Liver (tissue), 10 donors: ENCODE measurements at places on chromosomes 13 and 19.

DNA sequence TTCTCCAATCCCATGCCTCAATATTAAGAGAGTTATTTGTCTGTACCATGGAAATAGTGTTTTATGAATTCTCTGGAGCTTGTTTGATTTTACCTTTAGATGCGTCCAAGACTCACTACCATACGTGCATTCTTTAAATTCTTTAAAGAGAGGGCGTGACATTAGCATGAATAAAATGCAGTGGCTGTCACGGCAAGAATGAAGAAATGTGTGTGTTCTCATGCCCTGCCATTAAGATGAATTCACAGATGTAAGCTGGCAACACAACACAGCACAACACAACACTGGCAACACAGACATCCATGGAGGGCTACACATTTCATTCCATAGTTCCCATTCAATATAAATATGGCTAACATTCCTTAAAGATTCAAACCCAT lies 213.4 kb downstream of the ENOX1 start:
- DNase-seq = no peak

DNA sequence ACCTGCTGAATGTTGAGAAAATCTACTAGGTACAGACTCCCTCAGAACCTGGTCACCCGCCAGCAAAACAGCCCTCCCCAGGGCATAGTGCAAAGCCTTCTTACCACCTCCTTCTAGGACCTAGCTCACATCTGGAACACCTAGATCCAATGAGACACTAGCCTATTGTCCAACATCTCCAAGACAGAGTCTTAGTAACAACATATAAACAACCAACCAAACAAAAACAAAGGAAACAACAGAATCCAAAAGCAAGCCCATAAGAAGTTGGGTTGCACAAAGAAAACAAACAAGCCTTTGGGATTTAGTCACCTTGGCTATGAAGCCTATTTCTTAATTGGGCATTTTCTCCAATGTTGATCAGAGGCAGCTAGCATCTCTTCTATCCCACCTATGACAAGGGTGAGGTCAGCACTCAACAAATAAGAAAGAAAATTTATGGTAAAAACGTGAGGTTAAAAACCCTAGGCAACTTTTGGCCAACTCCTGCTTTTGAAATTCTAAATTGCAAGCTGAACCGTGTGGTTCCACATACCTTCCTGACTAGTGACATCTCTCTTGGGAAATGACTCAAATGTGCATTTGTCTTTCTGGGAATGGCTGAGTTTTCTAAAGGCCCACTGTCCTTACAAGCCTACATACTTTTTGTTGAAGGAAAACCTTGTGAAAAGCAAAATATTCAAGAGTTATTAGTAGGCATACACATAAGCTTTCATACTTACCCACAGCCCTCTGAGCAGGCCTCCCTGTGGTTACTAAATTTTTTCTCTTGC lies 66.7 kb downstream of the FAM216B start:
- no peak for DNase-seq

DNA sequence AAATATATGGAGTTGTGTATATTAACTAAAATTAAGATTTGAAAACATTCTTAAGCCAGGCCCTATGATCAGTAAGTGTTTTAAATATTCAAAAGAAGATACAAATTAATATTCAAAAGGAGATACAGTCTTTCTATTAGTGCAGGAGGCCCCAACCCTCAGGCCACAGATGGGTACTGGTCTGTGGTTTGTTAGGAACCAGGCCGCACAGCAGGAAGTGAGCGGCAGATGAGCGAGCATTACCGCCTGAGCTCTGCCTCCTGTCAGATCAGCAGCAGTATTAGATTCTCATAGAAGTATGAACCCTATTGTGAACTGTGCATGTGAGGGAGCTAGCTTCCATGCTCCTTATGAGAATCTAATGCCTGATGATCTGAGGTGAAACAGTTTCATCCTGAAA lies 232.9 kb downstream of the FOXO1 start:
- DNase-seq = no peak

DNA sequence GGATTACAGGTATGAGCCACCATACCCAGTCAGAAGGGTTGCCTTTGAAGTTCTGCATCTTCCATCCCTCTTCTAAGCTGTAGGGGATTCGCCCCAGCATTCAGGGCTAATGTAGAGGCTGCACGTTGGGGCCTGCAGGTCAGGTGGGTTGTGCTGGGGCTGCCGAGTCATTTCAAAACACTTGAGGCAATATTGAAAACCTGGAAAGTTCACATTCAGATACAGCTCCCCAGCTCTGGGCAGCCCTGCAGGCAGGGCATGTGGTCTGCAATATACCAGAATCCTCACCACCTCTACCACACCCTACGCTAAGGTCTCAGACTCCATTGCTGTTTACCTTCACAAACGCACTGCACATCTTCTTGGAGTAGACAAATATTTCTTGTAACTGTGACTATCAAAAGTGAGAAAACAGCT lies 24.6 kb downstream of the CCNE1 start:
- DNase-seq = no peak

GRCh38 chr13:87810920-87811344 lies 139.8 kb downstream of the SLITRK5 start:
- no peak for DNase-seq

- no peak for DNase-seq
Measured at GRCh38 chr13:30376426-30377311, 45.6 kb upstream of the UBE2L5 start.

GRCh38 chr19:16091546-16092475 lies 15.5 kb downstream of the TPM4 start:
- no peak for DNase-seq

- DNase-seq = no peak
Measured at GRCh38 chr13:73136776-73137175, 78.0 kb downstream of the KLF5 start.

DNA sequence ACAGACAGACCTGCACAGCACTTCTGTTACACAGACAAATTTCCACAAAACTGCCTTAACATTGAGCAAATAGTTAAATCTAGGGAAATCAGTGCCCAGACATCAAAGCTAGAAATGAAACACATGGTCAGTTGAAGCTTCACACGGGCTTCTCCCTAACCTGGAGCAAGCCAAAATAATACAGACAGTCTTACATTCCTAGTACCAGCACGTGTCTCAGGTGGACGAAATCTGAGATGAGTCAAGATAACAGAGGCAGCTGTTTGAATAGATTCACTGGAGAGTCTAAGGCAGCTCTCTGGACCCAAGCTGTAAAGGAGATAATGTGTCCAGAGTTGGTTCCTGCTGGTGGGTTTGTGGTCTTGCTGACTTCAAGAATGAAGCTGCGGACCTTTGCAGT lies 4.1 kb upstream of the ZNF699 start:
- no peak for DNase-seq

DNA sequence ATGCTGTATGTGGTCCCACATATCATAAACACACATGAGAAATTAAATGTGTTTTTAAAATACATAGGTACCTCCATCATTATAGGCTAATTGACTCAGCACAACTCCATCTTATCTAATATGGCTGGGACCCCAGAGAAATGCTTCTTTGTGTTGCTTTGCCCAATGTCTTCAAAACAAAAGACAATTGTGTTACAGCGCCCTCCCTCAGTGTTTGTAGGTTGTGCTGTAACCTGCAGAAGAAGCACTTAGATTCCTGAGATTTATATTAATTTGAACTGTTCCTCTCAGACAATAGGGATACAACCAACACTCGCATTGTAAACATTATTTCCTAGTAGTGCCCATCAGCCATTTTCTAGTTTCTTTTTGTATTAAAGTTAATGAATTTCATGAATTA lies 303.4 kb downstream of the MZT1 start:
- no peak for DNase-seq

DNA sequence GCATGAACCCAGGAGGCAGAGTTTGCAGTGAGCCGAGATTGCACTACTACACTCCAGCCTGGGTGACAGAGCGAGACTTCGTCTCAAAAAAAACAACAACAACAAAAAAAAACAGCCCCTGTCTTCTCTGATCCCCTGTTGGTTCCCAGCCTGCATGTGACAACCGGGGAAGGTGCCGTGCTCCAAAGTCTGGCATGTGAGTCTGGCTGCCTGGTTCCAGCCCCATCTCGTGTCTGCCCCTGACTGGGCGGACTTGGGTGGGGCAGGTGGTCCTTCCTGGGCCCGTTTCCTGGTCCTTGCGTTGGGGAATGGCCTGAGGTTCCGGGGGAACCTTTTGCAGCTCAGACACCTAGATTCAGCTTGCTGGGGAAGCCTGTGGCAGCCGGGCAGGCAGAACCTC lies 50.5 kb downstream of the DNM2 start:
- no peak for DNase-seq

- DNase-seq = no peak
Measured at GRCh38 chr13:59144700-59145099, 1019.0 kb downstream of the DIAPH3 start.

GRCh38 chr13:102172406-102172805 lies 229.4 kb downstream of the FGF14 start:
- DNase-seq = no peak

DNA sequence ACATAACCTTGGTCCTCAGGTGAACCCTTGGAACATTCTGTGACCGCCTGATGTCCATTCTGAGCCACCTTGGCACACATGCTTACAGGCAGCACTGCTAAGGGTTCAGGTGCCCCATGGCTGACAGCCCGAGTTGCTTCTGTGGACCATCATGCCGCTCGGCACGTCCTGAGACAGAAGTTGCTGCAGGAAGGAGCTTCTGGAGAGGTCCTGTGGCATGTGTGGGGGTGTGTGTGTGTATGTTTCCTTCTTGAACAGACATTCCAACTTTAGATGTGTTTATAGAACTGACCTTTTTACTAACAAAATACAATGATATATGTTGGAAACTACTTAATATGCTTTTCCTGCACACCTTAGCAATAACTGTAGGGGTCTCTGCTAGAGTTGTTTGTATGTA lies 4.8 kb upstream of the C1QTNF9 start:
- no peak for DNase-seq

DNA sequence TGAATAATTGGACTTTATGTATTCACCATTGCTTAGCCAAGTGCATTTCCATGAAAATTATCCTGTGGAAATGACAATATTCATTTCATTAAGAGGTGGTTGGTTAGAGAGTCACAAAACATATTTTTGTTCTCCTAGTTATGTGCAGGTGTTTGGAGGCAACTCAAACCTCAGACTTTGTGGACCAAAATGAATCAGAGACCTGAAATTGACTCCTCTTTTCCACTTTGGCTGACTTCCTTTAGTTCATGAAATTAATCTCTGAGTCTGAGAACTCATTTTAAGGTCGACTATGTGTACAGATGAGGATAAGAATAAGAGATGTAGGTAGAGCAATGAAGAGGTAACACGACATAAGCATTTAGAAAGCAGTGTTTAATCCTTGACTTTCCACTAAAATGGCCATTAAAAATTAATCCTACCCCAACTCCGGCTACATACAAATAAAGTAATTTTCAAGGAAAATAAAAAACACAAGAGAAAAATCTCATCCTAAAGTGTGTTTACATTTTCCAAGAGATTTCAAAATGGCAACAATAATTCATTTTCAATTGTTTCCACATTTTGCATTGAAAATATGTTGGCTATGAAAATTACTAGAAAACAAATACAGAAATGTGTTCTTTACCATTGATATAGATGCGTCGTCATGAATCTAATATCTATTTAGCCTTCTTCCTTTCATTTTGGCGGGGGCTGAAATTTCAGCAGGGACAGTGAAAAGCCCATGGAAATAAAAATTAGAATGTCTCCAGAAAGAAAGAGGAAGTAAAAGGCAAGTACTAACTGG lies 185.4 kb upstream of the CSNK1A1L start:
- DNase-seq = no peak

- no peak for DNase-seq
Measured at GRCh38 chr13:95955255-95955654, 97.9 kb downstream of the UGGT2 start.

GRCh38 chr13:113169277-113170272 lies 11.1 kb downstream of the PROZ start:
- no peak for DNase-seq

GRCh38 chr13:62847520-62847919 lies 1431.9 kb upstream of the PCDH20 start:
- no peak for DNase-seq

DNA sequence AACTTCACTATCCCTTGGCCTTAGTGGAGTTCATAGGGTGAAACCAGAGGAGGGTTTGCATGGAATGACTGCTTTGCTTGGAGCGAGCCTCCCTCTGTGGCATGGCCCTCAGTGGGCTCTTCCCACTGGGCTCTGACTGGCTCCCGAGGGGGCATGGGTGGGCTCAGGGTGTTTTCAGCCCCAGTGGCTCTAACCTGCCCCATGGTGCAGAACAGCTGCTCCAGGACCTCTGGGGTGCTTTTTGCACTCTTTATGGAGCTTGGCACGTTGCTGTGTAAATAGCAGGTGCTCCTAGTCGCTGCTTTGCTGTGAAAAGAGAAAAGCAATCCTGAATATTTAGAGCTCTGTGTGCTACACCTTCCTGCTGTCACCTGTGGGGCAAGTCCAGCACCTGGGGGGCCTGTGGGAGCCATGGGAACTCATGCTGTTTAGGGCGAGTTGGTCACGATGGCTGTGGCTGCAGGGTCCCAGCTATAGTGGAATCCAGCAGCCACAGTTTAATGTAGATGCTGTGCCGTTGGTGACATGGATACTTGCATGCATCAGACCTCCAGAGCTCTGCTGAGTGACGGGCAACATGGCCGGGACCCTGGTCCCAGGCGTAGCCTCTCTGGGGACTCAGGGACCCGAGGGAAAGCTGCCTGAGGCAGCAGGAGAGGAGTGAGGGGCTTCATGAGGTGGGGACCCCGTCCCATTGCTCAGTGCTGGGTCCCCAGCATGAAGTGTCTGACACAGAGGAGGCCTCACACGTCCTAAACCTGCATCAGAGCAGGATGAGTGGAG lies 14.3 kb upstream of the MCF2L start:
- no peak for DNase-seq

DNA sequence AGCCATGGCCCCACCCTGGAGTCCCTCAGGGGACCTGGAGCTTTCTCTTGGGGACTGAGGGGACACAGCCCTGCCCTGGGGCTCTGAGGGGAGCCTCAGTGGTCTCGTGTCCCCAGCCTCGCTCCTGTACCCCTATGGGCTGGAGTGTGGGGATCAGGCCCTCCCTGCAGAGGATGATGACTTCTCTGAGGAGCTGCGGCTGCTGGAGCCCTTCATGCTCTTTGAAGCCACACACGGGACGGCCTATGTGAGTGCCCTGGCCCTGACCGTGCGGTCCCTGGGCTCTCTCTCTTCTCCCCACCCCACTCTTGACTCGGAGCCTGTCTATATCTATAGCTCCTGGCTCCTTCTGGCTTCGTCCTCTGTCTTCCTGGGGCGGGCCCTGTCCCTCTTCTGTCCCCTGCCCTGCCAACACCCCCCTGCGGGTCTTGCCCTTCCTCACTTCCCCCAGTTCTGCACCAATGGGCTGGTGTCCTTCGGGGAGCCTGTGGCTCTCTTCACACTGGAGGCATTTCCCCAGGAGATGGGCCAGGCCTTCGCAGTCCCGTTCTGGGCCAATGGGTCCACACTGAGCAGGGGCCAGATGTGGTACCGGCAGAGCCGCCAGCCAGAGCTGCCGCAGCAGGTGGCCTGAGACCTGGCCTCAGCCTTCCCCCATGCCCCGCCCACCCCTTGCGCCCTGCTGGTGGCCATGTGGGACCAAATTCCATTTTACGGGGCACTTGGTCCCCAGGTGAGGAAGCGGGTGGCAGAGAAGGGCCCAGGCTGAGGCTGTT lies 33.1 kb downstream of the HPN start:
- DNase-seq = no peak
